Mesenteric fat pad (tissue), 1 donor: ENCODE measurements at places on chromosomes 7 and 10.
A peak's percentile ranks its signal among the peaks of the same experiment; 100 is the strongest.

GRCh38 chr10:28177944-28178637 is 124.8 kb downstream of the MPP7 start:
- no peak for DNase-seq

- DNase-seq = no peak
These were observed 126.3 kb downstream of the CACNA2D1 start for GRCh38 chr7:82317257-82317721.

DNA sequence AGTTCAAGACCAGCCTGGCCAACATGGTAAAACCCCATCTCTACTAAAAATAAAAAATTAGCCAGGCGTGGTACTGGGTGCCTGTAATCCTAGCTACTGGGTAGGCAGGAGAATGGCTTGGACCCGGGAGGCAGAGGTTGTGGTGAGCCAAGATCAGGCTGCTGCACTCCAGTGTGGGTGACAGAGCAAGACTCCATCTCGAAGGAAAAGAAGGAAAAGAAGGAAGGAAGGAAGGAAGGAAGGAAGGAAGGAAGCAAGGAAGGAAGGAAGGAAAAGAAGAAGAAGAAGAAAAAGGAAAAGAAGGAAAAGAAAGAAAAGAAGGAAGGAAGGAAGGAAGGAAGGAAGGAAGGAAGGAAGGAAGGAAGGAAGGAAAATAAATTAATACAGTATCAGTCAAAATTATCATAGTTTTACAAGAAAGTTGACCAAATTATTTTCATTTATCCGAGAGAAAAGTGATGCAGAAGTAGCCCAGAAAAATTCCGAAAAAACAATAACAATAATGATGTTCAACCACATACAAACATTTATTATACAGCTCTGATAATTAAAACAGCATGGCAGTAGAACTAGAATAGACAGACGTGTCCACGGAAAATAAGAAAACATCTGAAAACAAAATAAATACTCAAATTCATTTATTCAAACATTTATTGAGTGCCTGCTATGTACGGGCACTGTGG is 292.4 kb upstream of the MKLN1 start:
- DNase-seq = no peak

GRCh38 chr7:41830271-41830670 is 127.4 kb upstream of the INHBA start:
- no peak for DNase-seq

DNA sequence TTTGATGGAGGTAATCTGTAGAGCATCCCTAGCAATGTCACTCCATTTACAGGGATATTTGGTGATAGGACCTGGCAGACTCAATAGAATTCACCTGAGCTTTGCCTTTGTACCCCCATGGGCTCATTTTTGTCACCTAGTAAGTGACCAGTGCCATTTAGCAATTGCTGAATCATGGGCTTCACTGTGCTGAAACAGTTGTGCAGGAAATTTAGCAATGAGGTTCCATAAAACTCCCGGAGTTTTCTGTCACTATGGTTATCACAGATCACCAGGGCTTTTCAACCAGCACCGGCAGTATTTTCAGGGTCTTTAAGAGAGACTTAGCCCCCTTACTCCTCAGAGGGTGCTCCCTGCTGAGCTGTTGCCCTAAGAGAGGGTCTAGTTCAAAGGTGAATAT is 40.2 kb downstream of the FAS start:
- no peak for DNase-seq

DNA sequence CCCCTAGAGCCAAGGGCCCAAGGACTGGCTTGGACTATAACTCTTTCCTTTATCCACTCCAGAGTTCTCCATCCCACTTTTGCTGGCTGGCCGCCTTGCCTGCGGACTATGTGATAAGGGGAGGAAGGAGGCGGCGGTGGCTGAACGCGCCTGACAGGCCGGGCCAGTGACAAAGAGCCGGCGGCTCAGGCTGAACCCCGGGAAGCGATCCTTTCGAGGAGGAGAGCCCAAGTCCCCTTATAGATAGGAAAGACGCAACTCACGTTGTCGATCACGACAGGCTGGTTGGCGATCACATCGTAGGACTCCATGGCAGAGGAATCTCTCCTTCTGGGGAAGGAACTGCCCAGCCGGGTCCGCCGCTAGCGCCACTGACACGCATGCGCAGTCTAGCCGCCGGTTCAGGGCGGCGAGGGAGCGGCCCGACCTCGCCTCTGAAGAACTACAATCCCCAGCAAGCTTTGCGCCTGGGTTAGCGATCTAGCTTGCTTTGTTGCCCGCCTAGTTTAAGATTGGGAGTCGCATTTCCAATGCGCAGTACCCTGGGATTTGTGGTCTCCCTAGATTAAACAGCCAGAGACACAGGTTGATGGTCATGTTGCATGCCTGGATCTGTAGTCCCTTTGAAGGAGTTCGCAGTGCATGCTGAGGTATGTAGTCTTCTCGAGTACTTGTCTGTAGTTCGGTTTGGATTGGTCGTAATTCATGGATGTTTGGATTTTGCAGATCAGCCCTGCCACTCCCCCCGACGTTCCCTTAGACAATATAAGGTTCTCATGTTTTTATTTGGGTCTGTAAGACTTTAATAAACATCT is at the start of gene ACTR1A:
TSS of gene ACTR1A (minus strand) at position 376 of the 815 bp plus-strand sequence. CDS start at position 311, 65 bp downstream.
- peak; percentile 98 for DNase-seq

GRCh38 chr7:157116762-157117161 is 22.0 kb upstream of the UBE3C start:
- peak; percentile 14 for DNase-seq

DNA sequence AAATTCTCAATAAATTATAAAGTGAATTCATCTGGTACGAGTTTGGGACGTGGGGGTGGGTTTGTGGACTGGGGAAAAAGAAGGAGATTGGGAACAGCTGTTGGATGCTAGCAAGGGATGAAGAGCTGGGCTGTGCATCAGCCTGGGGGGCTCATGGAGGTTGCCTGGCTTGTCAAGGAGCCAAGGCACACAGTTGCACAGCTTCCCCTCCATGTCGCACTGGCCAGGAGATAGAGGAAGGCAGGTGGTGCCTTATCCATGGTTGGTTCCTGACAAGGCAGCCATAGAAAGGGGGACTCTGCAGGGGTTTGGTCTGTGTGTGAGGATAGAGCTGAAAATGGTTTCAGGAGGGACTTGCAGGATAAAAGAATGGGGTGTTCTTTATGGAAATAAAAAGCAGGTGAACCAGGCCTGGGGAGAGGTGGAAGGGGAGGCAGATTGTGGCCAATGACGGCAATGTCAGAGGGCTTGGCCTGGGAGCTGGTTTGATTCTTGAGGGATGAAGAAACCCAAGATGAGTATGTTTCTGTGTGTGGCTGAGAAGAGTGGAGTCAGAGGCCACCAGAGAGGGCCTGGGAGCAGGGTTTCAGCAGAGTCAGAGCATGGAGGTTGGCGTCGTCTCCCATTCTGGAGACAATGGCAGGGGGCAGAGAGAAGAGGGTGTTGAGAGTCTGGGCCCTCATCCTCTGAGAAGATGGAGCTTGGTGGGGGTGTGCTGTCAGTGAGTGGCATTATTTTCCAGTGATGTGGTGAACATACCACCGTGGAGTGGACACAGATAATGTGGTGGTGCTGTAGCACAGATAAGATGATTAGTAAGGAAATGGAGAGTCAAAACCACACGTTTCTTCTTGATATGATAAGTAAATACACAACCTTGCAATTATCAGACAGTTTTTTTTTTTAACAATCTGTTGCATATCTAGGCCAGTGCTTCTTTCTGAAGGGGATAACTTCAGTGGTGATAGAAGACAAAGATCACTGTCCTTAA is 108.2 kb downstream of the PTPN20 start:
- peak; percentile 49 for DNase-seq

DNA sequence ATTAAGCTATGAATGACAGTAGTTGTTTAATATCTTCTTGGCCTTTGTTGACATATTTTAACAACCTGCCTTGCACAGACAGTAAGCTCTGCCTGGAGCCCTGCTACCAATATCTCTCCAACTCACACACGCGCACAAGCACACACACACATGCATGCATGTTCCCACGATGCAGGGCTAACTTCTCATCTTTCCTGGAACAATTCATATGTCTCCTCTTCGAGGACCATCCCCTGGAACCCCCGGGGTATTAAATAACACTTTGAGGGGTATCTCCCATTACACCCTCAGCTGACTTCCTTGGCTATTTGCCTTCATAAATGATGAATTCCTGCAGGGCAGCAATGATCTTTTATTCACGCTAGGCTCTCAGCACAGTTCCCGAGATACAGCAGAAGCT is 258.0 kb downstream of the TRIL start:
- DNase-seq = no peak

- DNase-seq = no peak
These were observed 23.1 kb upstream of the PITRM1 start for GRCh38 chr10:3195726-3196125.

GRCh38 chr7:104960741-104961448 is 53.1 kb upstream of the KMT2E start:
- DNase-seq = no peak

- no peak for DNase-seq
These were observed 8.8 kb downstream of the OGDH start for GRCh38 chr7:44615149-44615611.

DNA sequence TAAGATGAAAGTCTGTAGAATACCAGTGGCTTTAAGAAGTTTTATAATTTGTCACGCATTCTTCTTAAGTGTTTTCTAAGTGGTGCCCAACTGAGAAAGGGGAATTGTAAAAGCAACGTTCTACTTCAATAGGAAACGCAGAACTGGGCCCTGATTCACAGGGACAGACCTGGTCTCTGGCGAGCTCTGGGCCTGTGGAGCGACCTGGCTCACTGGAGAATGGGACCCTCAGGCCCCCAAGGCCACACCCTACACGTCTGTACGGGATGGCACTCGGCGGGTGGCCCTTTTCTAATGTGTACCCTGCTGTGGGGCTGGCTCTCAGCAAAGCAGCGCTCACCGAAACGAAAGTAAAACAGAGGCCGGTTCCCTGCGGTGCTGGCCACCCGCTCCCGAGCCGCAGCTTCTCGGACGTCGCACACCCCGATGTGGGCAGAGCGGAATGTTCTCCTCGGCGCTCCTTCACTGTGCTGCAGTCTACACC is 205.0 kb downstream of the DIP2C start:
- DNase-seq = peak; percentile 88

- no peak for DNase-seq
These were observed 349.3 kb upstream of the SEMA3D start for GRCh38 chr7:85535974-85536729.

- DNase-seq = no peak
These were observed 96.3 kb downstream of the LSM5 start for GRCh38 chr7:32393861-32394260.

DNA sequence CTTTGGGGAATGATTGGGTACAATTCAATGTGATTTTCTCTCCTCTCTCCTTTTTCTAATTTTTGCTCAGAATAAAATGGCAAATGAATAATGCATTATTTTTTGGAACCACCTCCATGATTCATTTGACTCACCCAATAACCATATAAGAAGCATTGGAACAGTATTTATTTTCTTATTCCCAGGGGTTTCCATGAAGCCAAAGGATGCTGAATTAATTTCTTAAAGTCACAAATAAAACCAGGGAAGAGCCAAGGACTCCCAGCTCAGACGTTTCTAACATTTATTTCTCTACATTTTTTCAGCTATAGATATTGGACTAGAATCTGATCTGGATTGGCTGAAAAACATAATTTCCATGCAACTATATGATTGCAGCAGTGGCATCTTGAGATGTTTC is 735.2 kb upstream of the ANKRD30A start:
- no peak for DNase-seq

DNA sequence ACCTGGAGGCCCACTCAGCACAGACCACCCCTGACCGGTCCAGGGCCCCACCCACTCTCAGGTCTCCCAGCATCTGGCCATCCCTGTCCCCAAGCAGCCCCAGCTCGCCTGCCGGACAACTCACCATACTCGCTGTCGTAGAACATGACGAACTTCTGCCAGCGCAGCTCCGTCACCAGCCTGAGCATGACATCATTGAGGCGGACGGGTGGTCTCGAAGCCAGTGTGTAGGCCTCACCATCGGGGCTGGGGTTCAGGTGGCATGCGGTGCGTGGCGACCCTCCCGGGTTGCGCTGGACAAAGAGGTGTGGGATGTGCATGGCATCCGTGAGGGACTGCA is 160.4 kb downstream of the GRID1 start:
- DNase-seq = no peak

- no peak for DNase-seq
These were observed 27.2 kb downstream of the ATE1 start for GRCh38 chr10:121900443-121901174.

GRCh38 chr10:28924717-28925116 is 247.4 kb downstream of the BAMBI start:
- no peak for DNase-seq

- no peak for DNase-seq
These were observed 42.9 kb upstream of the MET start for GRCh38 chr7:116629051-116629463.

DNA sequence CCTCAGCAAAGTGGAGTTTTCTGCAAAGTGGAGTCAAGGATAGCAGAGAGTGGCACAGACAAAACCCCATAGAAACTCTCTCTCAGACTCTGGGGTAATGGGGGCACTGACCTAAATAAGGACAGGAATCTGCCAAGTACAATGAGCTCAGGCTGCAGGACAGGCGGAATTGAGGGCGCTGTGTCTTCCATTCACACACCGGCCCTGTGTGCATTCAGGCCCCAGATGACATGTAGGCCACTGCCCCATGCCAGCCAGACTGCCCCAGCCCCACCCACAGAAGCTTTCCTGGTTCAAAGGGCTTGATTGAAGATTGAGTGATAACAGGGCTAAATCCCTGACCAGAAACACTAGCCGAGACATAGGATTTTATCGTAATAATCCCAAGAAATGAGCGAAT is 52.7 kb downstream of the EEPD1 start:
- no peak for DNase-seq

DNA sequence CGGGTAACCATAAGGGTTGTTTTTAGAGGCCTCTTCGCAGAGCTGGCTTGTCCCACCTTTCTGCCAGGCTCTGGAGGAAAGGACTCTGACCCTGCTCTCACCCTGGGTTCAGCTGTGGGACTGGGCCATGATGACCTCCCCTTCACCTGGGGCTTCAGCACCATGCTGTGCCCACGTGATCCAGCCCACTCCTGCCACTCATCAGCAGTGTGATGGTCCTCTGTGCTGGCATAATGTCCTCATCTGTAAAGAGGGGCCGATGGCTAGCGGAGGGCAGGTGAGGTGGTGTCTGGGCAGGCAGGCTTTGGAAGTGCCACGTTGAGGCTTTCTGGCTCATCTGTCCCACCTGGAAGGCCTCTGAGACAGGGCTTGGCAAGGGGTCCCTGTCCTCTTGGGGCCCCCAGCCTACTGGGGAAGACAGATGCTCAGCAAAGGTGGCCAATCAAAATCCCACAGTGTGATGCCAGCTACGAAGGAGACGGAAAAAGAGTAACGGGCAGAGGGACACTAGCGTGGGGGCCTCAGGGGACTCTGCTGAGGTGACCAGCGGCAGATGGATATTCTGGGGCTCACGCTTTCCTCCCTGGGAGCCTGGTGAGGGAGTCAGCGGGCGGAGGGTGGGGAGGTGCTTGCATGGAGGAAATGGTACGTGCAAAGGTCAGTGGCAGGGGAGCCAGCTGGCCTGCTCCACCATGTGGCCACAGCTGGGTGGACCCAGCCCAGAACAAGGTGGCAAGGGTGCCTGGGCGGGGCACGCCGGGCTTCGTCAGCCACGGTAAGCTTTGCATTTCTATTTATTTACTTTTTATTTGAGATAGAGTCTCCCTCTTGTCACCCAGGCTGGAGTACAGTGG is 5.4 kb downstream of the LRWD1 start:
- DNase-seq = peak; percentile 85

GRCh38 chr10:109114579-109114978 is 808.7 kb downstream of the XPNPEP1 start:
- DNase-seq = no peak
